ENCODE measurements at places on chromosomes 3 and 15.
A peak's percentile ranks its signal among the peaks of the same experiment; 100 is the strongest.

DNA sequence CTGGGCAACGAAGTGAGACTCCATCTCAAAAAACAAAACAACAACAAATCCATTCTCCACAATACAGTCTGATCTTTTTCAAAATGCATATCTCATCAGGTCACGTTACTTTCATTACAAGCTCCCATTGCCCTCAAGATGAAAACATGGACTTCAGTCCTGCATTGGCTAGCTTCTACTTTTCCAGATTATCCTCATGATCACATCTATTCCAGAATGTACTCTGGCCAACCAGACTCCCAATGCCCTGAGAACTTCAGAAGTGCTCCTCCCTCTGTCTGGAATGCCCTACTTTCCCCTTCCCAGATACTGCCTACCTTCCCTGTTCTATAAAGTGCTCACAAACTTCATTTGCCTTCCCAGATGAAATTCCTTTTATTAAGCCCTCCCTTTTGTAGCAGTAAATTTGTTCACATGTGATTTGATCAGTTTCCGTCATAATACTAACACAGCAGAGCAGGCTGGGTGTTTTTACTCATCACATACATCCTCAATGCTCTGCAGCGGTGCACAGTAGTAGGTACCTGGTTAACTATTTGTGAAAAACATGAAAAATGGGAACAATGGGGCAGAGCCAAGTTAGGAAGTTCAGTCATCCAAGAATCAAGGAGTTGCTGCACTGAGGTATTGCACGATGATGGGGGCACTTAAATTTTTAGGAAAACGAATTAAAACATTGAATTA is 5.3 kb downstream of the RPL22L1 start:
- peak; percentile 27 for DNase-seq

GRCh38 chr15:92082006-92082843 is 228.7 kb downstream of the SLCO3A1 start:
- peak; percentile 54 for DNase-seq

DNA sequence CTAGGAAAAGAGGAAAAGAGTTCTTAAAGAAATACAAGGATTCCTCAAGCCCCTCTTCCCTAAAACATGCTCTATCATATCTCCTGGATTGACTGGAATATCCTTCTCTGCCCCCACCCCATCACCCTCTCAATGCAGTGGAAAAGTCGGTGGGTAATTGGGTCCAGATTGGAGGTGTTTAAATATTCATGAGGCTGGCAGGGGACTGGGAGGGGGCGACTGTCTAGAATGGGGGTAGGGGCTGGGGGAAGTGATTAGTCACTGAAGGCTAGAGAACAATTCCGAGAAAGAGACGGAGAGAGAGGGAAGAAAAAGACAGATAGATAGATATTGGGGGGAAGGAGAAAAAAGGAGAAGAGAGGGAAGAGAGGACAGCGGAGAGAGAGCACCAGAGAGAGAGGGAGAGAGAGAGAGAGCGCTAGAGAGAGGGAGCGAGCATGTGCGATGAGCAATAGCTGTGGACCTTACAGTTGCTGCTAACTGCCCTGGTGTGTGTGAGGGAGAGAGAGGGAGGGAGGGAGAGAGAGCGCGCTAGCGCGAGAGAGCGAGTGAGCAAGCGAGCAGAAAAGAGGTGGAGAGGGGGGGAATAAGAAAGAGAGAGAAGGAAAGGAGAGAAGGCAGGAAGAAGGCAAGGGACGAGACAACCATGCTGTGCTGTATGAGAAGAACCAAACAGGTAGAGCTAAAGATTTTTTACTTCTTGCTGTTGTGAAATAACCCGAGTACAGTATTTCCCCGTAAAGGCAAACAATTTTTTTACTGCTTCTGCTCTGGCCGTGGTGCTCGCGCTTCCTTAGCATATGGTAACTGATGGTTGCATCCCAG is at the start of gene GAP43:
Gene GAP43 (plus strand): TSS at position 467 of the 825 bp plus-strand sequence. CDS start 180 bp downstream, at position 647.
- peak; percentile 18 for DNase-seq

DNA sequence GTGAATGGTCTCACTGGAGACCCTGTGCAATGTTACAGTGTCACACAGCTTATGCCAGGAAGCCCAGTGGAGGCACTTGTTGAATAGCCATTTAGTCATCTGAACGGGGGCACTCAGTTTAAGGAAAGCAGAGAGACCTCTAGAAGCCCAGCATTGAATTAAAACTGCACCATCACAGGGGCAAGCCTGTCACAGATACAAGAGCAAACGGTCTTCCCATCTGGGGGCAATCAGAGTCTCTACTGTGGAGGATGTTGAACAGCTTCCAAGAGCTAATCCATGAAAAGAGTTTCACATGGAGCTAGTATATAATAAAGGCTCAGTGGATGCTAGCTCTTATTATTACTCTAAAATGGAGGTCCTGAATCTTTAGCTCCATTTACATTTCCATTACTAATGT is 553.7 kb upstream of the ARRDC4 start:
- no peak for DNase-seq

DNA sequence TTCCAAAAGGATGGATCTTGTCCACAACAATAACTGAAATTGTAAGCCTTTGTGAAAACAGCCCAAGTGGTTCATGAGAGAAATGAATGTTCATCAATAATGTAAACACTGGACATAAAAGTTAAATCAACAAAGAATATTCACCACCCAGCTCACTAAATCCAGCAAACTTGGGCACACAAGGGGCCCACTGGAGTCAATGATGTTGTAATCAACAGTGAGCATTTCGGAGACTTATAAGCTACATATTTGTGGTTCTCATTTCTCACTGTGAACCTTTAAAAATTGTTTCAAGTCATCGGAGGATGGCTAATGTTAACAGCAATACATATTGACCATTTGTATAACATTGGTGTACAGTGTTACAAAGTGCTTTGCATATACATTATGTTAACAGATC is 63.1 kb downstream of the VGLL4 start:
- no peak for DNase-seq

DNA sequence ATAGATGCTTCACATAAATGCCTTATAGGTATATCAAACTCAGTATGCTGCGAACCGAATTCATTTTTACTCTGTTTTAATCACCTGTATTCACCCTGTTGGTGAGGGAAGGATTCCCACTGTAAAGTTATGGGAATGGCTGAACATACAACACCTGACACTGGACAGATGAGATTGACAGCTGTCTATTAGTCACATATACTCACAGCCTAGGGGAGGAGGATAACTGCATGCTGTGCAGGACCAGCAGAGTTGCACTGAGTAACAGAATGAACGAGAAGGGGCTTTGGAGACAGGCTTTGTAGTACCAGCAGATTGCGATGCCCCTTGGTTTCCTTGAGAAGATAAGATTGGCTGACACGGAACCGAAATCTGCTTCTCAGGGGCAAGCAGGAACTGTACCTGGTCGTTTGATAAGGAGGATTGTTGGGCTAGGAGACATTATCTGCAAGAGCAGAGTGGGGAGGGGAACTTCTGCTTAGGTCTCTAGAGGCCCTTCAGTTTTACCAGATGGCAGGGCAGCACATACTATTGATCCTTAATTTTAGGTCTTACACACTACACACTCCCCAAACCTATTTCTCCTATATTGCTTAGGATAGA is 43.5 kb upstream of the SLC22A13 start:
- no peak for DNase-seq

GRCh38 chr3:62895901-62896300 is 20.7 kb upstream of the CADPS start:
- no peak for DNase-seq

DNA sequence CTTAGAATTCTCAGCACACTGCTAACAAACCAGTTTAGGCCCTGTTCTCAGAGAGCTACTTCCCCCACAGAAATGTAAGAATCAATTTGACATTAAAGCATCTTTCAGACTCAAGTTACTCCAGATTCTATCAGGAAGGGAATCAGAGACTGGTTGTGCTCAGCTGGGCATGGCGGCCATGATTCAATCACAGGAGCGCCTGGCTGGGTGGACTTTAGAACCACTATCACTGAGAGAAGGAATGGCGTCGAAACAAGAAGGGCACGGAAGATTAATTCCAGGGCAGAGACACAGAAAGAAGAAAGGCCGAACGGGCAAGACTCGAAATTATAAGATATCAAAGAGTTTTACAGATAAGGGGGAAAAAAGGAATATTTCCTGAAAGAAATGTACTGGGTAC is 6.2 kb downstream of the TNIK start:
- no peak for DNase-seq

GRCh38 chr3:73056014-73056844 is 5.2 kb upstream of the EBLN2 start:
- peak; percentile 39 for DNase-seq

GRCh38 chr3:177279118-177279815 is 82.0 kb upstream of the TBL1XR1 start:
- DNase-seq = no peak

DNA sequence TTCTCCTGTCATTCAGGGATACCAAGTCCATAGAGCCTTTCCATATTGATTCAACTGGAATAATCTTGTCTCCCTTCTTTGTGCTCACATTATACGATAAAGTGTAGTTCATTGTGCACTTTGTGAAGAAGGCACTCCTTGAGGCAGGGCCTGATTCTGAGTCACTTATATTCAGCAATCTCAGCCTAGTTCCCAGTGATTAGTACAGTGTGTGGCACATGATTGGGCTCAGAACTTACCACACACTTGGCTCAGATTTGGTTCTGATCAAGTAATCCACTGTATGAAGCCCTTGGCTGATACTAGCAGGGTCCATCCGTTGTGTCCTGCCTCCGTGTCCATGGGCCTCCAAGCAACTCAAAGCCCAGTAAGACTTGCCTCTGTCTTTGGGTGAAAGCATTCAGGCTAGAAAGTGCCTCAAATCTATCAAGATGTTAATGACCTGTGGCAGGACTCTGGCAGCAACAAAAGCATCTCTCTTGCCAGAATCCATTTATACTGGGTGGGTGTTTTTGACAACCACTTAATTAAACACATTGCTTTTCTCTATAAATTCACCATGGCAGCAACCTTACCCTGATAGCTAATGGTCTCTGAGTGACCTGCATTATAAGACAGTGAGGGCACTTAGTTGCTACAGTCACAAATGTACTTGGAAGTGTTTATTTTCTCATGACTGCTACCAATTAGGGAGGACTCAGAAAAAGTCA is 51.3 kb downstream of the TPRG1 start:
- DNase-seq = no peak

GRCh38 chr3:176219970-176220369 is 977.3 kb downstream of the TBL1XR1 start:
- DNase-seq = no peak

GRCh38 chr15:70492240-70493177 is 270.8 kb downstream of the UACA start:
- peak; percentile 95 for DNase-seq

DNA sequence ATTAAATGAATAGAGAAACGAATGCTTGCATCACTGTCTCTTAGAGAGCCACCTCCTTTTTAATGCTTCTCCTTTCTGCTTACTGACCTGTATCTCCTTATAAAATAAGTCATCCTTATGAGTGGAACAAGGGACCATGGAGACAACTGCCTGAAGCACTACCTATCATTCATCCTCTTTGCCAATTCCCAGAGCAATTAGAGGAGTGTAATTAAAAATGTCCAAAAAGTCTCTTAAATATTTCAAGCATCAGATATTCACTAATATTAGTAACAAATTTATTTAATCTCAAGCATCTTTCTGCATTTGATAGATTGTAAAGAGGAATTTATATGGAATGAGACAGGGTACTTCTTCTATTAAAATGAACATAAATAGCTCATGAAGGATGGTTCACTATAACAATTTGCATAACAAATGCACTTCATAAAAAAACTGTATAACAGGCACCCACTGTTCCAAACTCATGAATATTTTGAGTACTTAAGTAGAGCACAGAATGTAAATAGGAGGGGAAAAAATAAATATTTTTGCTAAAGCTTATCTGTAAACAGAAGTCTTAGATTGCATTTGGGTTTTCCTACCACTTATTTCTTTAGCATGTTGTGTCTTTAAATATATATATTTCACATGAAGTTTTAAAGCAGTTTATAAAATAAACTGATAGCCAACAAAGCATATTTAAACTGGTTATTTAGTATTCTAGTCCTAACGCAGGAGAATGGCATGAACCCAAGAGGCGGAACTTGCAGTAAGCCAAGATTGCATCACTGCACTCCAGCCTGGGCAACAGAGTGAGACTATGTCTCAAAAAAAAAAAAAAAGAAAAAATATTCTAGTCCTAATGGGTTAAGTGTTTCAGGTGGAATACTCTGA is 269.3 kb downstream of the TBL1XR1 start:
- no peak for DNase-seq

DNA sequence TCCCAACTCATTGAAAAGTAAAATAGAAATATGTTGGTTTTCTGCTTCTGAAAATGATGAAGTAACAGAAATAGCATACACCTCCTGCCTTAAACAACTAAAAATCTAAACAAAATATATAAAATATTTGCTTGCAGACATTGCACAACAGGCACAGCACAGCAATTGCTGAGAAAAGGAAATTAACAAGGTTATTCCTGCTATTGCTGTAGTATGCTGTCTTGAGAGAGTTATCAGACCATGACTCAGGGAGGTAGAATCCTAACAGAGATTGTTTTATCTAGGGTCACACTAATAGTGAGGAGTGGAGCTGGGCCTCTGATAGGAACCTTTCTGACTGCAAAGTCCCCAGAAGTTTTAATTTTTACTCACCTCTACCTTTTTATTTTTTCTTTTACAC is 72.6 kb downstream of the ZBTB20 start:
- DNase-seq = no peak

GRCh38 chr3:188077160-188077799 is 76.7 kb upstream of the LPP start:
- DNase-seq = peak; percentile 6

DNA sequence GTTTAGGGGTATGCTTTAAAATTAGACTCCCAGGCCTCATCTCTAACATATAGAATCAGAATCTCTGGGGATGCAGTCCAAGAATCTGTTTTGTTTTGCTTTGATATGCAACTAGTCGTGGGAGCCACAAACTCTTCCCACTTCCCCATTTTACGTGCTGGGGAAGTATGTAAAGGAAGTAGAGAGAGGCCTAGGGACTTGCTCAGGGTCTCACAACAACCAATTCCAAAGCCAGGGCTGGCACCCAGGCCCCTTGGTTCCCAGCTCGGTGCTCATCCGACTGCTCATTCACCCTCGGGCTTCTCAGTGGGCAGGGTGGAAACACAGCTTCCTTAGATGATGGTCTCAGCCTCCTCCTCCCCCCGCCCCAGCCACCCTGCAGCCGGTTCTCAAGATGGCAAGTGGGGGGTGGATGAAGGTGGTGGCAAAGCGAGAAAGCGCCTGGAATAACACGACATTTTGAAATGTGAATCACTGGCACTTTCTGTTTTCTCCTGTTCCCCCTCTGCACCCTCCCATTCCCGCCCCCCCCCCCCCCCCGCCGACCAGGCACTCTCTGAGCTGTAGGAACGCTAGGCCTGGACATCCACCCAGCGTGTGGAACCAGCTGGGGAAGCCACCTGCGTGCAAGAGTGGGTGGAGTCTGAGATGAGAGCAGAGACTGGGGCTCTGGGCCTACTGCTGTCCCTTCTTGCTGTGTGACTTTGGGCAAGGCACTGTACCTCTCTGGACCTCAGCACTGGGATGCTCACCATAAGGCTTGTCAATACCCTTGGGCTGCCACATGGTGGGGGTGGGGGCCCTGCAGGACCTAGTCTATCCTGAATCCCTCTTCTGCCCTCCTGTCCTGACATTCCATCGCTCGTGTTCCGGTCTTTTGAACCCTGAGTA is 214.5 kb downstream of the RPLP1 start:
- no peak for DNase-seq

GRCh38 chr3:122272879-122273278 is 52.2 kb upstream of the CSTA start:
- no peak for DNase-seq
